ENCODE measurements at places on chromosomes 11 and 22.

GRCh38 chr11:18145025-18145424 lies 12.7 kb downstream of the MRGPRX3 start:
- DNase-seq: no peak

GRCh38 chr11:77411137-77411707 lies 62.7 kb downstream of the PAK1 start:
- DNase-seq: no peak

DNA sequence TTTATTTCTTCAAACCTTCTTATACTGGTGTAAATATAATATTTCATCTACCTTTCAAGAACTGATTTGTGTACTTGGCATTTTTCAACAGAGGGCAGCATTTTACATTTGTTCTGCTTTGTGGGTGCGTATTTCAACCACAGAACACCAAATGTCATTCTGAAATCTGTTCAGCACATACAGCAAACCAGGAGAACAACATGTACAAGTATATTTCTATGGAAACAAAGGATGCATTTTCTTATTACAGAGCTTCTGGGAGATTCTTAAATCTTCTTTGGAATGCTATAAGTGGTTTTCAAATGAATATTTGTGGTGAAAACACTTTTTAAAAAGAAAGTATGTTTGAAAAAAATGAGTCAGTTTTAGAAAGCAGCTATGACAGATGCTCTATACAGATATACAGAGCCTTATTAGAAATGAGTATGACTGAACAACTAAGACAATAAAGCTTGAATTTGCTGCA lies 946.0 kb downstream of the FAM181B start:
- DNase-seq: no peak

DNA sequence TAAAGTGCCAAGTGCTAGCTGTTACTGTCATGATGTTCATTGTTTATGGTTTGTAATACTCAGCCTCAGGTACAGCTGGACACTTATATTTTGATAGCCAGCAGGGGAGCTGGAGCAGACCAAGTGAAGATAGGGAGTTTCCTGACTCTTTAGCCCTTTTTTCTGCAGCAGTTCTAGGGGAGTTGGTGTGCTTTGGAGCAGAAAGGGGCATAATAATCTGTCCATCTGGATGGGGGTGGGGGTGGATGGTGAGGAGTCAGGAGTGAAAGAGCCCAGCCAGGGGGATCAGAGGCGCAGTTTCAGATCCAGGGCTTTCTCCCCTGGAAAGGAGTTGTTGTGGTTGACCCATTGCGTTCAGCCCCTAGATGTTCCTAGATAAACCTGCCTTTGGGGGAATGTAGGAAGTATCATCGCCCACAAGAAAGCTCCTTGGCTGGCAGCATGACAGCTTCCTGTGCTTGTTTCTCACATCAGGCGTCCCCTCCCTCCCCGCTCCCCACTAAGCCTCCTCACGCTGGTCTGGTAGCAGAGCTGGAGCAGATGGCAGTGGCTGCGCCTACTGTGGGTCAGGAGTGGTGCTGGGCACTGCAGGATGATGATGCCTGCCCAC lies 41.9 kb downstream of the MED15 start:
- DNase-seq: peak; percentile 36

- DNase-seq: no peak
Observed at GRCh38 chr11:108538502-108538901, 40.3 kb upstream of the POGLUT3 start.

DNA sequence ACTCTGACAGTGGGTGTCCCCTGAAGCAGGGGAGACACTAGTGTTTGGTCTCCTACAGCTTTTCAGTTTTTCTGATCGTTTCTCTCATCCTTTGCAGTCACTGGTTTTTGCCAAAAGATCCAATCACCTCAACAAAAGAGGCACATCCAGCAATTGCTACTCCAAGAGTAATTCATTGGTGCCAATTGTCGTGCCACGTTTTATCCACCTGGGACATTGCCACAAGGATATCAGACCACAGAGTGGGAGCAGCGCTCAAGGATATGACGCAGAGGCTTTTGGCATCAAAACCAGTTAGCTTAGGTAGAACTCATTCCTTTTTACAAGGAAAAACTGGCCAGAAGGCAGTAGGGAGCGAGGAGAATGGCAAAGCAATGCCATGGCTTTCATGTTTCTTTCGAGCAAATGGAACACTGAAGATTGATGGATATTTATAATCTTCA lies 40.9 kb upstream of the BLID start:
- DNase-seq: no peak

DNA sequence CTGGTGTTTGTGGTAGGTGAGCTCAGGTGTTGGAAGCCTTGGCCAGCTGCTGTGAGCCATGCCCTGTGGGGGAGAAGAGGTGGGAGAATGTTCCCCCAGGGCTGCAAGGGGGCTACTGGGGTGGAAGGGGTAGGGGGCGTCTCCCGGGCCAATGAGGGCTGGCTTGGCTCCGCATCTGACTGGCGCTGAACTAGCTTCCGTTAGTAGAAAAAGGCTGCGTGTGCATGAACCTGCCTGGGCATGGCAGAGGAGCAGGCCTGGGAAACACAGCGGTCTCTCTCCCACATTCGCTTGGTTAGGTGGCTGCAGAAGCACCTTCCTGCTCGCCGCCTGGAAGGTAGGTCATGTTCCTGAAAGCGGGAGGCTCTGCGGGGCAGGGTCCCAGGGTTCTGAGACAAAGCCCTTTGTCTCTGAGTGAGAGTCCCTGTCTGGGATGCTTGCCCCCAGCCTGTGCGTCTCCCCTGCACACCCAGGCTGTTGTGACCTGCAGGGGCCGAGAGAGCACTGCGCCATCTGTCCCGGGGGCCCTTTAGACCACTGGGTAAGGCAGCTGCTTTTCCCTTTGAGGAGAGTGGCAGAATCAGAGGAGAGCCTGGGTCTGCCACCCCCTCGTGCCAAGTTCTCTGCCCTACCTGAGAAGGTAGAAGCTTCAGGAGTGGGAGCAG lies 178.8 kb downstream of the ST3GAL4 start:
- DNase-seq: no peak

GRCh38 chr22:17774926-17775685 lies 837 bp upstream of the BID start:
- no peak for DNase-seq

DNA sequence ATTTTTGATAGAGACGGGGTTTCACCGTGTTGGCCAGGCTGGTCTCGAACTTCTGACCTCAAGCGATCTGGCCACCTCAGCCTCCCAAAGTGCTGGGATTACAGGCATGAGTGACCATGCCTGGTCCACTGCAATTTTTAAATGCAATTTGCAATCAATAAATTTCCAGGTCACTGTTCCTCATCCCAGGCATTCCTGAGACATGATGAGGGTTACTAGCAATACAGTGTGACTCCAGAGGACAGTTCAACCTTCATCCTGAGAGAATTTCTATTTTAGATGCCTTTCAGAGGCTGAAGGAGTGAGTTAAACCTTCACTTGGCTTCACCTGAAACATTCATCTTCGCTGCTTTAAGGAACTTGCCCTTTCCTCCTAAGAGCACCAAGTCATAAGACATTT lies 9.7 kb upstream of the UBASH3B start:
- no peak for DNase-seq

- no peak for DNase-seq
Observed at GRCh38 chr11:69416762-69417698, 64.4 kb upstream of the LINC01488 start.

- DNase-seq: peak; percentile 39
Observed at GRCh38 chr11:62539238-62539925, 7.2 kb downstream of the AHNAK start.

DNA sequence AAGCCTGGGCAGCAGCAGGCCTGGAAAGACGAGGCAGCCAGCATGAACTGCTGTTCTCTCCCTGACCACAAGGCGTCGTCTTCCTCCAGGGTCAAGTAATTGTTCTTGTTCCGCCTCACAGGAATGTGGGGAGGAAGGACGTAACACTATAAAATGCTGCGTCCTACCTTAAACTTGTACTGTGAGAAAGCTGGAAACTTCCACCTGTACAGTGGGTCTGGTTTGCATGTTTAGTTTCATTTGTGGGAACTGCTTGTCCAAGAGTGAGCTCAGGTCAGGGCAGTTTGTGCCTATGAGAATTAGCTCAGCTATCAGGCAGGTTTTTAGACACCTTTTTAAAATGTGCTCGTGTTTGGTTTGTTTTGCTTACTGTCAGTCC lies 55.2 kb downstream of the PANX1 start:
- DNase-seq: no peak

DNA sequence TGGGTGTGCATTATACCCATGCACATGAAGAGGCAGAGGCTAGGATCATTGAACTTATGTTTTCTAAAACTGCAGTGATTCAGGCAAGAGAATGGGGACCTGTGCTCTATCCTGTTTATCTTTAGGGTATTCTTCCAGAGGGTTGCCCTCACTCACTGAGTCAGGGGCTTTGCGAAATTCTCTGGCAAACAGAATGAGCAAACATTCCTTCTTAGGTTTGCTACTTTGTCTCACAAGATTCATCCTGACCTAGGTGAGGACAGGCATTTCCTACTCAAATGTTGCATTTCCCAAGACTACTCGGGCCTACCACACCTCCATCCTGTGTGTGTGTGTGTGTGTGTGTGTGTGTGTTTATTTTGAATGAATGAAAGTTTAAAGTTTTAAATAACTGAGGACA lies 2.7 kb upstream of the EIF3M start:
- no peak for DNase-seq

DNA sequence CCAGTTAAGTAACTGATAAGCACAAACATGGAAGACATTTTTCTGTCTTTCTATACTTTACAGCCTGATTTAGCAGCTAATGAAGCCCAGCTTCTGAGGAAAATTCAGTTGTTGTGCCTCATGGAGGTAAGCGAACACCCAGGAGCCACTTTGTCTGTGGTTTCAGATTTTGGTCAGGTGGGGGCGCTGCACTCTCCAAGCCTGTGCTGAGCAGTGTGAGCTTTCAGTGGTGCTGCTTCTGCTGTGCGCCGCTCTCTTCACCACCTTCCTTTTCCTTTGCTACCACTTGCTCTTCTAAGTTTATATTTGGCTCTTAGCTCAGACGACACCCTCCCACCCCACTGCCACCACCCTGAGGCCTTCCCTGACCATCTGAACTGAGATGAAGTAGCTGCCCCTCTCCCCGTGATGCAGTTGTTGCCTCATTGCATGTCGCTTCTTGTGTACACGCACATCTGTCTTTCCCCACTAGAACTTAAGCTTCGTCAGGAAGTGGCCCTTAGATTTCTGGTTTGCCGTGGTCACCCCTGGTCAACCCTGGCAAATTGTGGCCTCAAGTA lies 14.0 kb downstream of the PSMD13 start:
- DNase-seq: peak; percentile 74

- DNase-seq: no peak
Observed at GRCh38 chr11:91587131-91587530, 637.5 kb upstream of the FAT3 start.

DNA sequence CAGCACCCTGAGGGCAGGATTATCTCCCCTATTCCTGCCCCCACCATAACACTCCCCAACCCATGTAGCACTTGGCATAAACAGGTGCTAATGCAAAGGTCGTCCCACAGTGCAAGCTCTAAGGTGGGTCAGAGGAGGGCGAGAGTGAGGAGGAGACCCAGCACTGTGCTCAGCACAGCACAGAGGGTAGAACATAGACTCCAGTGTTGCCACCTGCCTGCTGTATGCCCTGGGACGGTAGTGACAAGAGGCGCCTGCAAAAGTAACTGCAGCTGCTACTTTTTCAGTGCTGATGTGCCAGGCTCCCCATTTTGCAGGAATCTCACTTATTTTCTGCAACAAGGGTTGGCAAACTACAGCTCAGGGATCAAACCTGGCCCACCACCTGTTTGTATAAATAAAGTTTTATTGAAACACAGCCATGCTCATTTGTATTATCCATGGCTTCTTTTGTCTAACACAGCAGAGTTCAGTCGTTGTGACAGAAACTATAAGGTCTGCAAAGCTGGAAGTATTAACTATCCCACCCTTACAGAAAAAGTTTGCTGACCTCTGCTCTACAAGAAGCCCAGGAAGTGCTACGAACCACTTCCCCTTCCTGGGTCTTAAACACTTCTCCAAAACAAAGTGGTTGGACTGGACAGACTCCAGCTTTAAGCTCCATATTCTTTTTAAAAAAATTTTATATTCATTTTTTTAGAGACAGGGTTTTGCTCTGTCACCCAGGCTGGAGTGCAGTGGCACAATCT lies 16.9 kb upstream of the CDC42BPG start:
- no peak for DNase-seq

DNA sequence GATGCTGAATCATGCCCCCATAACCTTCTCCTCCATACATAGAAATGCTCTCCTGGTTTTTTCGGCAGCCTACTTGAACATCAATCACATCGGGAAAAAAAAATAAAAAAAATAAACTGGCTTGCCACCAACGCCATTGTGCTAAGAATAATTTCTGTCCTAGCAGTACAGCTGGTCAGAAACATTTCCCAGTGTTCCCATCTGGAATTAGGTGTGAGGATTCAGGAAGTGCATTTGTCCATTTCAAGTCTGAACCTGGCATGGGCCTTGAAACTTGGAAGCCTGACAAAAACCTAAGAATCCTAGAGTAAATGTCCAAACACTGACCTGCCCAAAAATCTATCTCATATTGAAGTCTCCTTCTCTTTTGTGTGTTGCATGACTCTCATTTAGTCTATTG lies 16.6 kb upstream of the NAV2 start:
- no peak for DNase-seq

- no peak for DNase-seq
Observed at GRCh38 chr11:116715383-116715782, 57.4 kb downstream of the BUD13 start.

DNA sequence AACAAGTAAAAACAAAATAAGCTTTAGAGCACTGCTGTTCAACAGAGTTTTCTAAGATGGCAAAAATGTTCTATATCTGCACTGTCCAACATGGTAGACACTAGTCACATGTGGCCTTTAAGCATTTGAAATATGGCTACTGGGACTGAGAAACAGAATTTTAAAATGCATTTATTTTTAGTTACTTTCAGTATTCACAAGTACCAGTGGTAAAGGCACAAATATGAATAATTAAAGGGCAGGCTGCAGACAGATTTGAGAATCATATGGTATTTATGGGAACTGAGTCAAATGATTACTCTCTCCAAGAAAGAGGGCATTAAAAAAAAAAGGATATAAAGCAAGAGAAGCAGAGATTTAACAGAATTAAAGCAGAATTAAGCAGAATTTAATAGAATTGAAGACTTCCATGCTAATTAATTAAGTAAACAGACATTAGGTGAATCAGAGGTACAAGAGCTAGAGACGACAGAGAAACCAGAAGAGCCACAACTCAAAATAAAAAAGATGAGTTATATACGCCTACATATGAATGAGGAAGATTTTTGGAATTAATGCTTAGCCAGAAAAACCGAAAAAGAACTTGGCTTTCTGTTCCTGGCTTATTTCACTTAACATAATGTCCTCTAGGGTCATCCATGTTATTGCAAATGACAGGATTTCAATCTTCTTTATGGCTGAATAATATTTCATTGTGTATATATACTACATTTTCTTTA lies 160.4 kb downstream of the ATG16L2 start:
- DNase-seq: no peak

DNA sequence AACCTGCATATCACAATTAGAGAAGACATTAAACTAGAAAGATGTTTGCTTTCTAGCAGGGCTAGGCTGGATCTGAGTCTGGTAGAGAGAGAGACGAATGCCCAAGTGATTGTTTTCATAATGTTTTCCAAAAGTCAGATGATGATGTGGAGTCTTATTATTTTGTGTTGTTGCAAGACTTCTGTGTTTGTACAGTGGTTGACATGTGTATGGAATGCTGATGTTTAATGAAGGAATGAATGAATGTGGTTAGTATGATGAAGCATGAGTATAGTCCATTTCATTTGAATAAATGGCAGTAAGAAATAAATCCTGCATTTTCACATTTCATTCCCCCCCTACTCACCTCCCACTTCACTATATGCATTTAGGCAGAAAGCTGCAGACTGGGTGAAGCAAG lies 69.6 kb downstream of the PPP2R1B start:
- DNase-seq: no peak

- DNase-seq: no peak
Observed at GRCh38 chr11:20610825-20611224, 11.4 kb downstream of the SLC6A5 start.
